ENCODE measurements at places on chromosomes 11 and 22.

DNA sequence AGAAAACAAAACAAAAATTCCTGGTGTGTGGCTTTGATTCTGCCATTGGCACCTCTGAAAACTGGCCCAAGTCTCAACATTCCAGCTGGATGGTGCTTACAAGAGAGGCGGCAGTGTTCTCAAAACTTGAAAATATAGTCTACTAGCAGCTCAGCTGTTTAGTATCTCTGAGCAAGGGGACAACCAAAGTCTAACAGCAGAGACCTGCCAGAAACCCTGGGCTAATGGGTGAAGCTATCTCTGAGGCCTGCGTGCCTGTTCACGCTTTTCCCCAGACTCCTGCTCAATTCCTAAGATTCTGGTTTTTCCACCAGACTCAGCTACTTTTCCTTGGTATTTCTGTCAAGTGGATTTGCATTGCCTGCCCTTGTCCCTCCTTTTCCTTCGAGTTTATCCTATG lies 17.9 kb downstream of the TMEM218 start:
- no peak for DNase-seq

DNA sequence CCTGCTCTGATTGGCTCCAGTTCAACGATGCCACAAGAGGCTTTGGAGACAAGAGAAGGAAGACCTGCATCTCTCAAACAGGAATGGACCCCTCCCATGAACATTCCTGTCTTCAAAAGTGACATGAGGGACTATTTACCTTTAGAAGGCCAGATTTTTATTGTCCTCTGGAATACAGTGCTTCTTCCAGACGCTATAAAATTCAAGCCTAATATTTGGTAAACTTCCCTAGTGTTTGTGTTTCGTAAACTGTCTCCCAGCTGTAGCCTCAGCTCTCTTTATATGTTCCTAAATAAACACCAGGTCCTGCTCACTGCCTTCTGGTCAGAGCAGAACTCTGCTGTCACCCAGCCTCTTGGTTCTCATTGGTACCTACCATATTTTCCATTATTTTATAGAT lies 157.8 kb downstream of the CCDC34 start:
- no peak for DNase-seq

GRCh38 chr11:2465202-2466068 lies 20.6 kb downstream of the KCNQ1 start:
- no peak for DNase-seq

DNA sequence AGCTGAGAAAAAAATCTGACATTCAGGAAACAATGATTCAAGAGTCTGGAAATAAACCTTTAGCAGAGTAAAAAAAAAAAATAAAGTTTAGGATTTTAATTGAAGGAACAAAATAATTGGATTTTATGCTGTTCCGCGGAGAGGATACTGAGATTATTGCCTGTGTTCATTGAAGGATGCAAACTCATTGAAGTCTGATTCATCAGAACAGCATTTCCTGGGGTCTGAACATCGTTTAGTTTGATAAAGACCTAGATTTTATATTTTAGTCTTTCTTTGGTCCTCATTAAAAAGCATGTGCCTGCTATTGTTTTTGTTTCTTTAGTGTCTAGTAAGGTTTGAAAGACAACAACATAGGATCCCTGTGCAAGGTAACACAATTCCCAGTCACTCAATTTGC lies 4.5 kb downstream of the TLCD5 start:
- no peak for DNase-seq

DNA sequence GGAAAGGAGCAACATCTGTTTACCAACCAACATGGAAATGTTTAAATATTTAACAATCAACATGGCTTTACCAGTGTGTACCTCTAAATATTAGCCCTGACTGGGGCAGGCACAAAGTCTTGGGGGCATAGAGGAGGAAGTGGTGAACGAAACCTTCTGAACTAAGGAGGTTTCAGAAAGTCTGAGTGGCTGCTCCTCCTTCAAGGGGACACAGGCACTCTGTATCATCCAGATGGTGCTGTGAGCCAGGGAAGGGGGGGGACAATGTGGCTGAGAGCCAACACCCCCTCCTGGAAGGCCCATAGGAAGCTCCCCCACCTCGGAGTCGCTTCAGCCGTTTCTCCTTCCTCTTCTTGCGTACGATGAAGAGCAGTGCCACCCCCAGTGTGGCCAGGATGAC lies 107.7 kb downstream of the CEP164 start:
- no peak for DNase-seq

- no peak for DNase-seq
Measured at GRCh38 chr11:103699216-103699615, 337.2 kb upstream of the DDI1 start.

GRCh38 chr11:40998920-40999319 lies 460.5 kb downstream of the LRRC4C start:
- DNase-seq: no peak

GRCh38 chr11:32792111-32792947 lies 2.1 kb downstream of the CCDC73 start:
- no peak for DNase-seq

GRCh38 chr22:50613291-50613981 lies 12.8 kb downstream of the MAPK8IP2 start:
- no peak for DNase-seq

GRCh38 chr11:106137061-106137460 lies 59.6 kb downstream of the AASDHPPT start:
- DNase-seq: no peak

DNA sequence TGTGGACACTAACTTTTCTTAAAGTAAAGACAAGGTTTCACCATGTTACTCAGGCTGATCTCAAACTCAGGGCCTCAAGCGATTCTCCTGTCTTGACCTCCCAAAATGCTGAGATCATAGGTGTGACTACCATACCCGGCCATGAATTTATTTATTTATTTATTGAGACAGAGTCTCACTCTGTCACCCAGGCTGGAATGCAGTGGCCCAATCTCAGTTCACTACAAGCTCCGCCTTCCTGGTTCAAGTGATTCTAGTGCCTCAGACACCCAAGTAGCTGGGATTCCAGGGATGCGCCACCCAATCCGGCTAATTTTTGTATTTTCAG lies 29.7 kb upstream of the PCF11 start:
- DNase-seq: no peak

DNA sequence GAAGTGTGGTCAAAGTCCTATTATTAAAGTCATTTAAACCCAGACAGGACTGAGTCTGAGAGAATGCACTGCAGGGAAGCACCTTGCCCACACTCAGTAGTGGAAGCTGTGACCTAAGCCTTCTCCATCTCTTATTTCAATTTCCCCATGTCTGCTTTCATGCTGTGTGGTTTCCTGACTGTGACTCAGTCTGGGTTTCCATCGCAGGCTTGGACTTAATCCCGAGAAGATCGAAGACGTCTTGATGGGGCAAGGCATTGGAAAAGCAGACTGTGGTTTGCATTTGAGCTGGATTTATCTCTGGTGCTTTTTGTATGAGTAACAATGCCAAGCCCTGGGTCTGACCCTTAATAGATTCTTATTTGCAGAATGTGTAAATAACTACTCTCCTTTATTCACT lies 238.9 kb downstream of the NTM start:
- DNase-seq: no peak

- DNase-seq: peak; percentile 23
Measured at GRCh38 chr11:10305964-10306918, 1.4 kb downstream of the ADM start.

- peak; percentile 14 for DNase-seq
Measured at GRCh38 chr22:22928666-22929380, 41.2 kb downstream of the IGLL5 start.

DNA sequence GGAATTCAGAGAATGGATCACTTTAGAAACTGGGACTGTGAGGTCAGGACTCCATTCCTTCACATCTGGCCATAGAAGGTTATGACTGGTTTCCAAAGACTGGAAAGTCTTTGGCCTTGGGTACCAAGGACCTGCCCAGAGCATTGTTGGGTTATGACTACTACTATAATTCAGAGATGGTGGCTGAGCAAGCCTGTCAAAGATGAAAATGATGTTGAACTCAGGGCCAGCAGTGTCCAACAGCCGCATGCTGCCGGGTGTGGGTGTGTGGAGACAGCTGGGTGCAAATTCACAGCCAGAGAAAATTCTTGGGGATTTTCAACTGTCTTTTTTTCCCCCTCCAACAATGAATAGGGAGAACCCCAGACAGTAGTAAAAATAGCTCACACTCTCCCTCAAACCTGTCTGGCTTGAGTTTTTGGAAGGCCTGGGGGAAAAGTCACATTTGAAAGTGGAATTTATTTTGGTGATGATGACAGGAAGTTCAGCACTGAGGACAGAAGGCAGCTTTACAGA lies 166.8 kb upstream of the NCAM1 start:
- no peak for DNase-seq

DNA sequence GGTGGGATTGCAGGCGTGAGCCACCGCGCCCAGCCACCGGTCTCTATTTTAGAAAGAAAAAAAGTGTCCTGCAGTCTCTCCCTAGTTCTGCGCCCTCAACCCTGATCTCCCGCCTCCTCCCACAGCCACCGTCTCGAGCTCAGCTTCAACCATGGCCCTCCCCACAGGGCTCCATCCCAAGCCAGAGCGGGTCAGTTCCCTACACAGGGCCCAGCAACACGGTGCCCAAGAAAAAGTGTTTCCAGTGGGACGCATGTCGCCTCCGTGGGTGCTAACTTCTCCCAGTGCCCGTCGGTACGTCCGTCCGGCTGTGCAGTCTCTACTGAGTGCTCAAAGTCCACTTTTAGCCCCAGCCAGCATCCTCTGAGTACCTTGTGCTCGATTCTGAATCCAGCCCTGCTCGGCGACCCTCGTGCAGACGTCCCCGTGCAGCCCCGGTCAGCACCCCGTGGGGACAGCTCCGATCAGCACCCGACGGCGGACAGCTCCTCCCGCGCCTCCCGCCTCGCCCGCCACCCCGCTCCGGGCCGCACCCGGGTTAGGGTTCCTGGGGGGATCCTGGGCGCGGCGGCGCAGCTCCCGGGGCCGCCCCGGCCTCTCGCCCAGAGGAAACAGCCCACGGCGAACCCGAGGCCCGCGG lies 657 bp upstream of the MAPK8IP2 start:
- DNase-seq: no peak

DNA sequence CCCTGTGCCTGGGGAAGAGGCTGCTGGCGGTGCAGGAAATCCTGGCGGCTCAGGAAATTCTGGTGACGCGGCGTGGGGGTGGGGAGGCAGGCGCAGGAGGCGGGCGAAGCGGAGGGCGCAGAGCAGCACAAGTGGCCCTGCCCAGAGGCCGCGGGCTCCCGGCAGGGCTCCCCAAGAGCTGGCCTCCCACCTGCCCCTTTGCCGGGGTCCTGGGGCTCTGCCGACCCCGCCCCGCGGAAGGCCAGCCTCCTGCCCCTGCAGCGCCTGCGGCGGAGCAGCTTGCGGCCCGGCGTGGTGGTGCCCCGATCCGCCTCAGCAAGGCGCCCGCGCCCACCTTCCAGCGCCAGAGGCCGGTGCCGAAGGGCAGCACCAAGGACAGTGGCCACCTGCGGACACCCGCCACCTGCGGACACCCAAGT lies 100.2 kb upstream of the OR4C13 start:
- no peak for DNase-seq

DNA sequence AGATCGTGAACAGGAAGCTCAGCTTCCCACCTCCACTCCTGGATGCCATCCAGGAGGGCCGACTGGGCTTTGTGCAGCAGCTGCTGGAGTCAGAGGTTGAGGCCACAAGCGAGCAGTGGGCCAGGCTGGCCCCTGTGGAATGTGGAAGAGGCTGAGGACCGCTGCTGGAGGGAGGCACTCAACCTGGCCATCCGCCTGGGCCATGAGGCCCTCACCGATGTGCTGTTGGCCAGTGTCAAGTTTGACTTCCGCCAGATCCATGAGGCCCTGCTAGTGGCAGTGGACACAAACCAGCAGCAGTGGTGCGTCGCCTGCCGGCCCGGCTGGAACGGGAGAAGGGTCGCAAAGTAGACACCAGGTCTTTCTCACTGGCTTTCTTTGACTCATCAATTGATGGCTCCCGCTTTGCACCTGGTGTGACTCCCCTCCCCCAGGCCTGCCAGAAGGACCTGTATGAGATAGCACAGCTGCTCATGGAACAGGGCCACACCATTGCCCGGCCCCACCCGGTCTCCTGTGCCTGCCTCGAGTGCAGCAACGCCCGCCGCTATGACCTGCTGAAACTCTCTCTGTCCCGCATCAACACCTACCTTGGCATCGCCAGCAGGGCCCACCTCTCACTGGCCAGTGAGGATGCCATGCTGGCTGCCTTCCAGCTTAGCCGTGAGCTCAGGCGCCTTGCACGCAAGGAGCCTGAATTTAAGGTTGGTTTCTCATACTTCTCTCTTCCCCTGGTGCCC lies 24.9 kb downstream of the ART5 start:
- no peak for DNase-seq

DNA sequence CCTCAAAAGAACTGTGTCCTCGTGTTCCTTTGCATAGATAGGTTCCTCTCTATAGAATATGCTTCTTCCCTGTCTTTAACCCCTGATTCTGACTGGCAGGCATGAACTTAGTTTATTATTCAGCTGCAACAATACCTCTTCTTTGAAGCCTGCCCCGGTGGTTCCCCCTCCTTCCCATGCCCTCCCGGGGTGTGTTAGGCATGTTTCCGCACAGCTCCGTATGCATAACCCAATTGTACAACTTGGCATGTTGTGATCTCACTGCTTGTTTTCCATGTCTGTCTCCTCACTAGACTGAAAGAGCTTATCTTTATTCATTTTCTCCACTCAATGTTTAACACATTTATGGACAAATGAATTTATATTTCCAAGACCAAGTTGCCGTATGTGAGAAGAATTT lies 72.6 kb downstream of the DEPDC5 start:
- peak; percentile 76 for DNase-seq

DNA sequence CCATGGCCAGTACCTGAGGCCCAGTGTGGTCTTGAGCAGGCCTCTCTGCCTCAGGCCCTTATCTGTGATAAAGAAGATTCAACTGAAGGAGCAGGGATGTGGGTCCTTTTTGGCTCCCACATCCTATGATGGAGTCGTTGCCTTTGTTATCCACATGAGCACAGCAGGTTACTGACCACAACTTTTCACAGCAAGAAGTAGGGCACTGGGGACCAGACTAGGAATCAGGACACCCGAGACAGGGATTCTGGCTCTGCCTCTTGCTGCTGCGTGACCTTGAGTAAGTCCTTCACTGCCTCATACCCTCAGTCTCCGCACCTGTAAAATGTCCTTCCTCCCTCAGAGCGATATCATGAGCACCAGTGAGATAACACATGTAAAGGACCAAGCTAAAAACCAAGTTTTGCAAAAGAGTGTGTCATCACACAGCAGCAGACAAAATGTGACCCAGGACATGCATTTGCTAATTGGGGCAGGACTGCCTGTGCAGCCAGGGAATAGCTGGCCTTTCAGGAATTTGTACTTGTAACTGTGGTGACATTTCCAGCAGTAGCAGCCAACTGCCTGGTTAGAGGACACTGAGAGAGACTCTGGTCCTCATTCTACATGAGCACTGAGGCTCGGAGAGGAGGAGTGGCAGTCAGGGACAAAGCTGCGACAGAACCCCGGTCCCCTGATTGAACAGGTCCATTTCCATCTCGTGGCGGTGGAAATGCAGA lies 13.2 kb upstream of the SMIM35 start:
- DNase-seq: no peak

- DNase-seq: no peak
Measured at GRCh38 chr11:61120099-61120705, 17.9 kb downstream of the CD5 start.

GRCh38 chr11:15308840-15309239 lies 194.1 kb downstream of the INSC start:
- no peak for DNase-seq

- DNase-seq: no peak
Measured at GRCh38 chr11:29063630-29064361, 953.0 kb downstream of the KCNA4 start.

Measured in globus pallidus (tissue), 1 donor.